ENCODE measurements at places on chromosomes 6 and 20.

GRCh38 chr6:11393713-11394627 is 143.6 kb upstream of the TMEM170B start:
- DNase-seq: no peak

DNA sequence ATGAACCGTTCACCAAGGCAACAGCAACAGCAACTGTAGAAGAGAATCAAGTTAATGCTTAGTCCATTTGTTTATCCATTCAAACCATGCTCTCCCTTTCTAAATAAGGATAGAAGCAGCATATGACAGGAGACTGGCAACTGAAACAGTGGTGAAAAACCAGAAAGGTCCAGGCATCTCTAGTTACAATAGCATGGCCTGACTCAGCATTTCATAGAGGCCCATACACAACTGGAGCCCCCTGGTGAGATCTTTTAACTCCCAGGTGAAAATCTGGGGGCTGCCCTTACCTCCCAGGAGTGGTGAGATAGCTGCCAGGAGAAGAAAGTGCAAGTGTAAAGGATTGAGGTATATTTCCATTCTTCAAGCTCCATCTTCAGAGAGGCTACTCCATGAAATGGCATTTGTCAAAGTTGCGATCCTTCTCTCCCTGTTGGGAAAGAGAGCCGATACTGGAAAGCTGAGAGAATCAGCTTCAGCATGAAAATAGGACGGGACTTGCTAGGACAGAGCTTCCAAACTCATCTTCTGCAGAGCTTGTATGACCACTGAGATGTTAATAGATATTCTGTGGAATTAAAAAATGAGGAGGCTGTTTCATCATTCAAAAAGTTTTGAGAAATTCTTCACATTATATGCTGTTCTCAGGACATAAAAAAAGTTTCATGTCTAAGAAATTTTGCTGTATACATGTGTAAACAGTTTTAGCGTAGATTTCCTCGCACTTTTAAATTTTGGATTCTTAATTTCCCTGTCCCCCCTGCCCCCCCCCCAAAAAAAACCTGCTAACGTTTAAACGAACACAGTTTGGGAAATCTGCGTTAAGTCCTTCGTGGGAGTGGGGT is 10.9 kb upstream of the SLC2A12 start:
- DNase-seq: no peak

DNA sequence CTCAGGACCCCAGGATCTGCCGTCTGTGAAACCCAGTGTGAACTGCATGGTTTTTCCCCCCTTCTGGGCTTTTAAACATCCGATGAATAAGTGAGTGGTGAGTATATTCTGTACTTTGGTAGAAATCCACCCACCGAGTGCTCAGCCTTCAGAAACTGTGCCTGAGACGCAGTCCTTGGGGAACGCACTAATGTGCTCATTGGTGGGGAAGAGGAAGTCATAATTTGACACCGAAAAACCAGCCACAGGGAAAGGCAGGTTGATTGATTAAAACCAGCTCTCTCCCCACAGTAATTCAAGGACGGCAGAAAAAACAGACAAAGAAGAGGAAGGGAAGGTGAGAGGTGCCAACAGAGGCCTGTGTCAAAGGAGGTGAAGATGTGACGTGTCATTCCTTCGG is 21.7 kb downstream of the EDN3 start:
- DNase-seq: no peak

DNA sequence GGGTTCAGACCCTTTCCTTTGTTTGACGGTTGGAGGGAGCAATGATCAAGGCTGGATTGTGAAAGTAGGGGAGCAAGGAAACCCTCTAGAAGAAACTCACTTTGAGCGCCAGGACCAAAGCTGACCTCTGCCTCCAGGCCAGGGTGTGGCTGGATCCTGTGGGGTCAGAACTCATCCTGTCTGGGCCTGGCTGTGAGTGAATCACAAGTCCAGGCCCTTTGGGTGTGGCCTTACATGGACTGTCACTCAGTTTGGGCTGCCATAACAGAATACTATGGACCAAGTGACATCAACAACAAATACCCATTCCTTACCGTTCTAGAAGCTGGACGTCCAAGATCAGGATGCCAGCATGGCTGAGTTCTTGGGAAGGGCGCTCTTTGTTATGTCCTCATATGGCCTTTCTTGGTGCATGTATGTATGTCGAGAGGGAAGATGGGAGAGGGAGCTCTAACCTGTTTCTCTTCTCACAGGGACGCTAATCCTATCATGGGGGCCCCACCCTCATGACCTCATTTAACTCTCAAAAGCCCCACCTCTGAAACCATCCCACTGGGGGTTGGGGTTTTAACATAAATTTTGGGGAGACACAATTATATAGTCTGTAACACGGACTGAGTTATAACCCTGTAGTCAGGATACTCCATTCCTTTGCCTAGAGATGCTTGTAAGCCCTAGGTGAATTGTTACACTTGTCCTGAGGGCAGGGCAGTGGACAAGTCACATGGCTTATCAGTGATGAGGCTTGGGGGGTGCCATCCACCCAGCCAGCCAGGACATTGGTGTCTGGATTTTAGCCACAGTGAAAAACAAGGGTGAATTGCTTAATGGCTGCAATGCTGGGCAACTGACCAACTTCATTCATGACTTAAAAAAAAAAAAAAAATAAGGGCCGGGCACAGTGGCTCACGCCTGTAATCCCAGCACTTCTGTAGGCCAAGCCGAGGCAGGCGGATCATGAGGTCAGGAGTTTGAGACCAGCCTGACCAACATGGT is 80.0 kb downstream of the TRMT11 start:
- no peak for DNase-seq

DNA sequence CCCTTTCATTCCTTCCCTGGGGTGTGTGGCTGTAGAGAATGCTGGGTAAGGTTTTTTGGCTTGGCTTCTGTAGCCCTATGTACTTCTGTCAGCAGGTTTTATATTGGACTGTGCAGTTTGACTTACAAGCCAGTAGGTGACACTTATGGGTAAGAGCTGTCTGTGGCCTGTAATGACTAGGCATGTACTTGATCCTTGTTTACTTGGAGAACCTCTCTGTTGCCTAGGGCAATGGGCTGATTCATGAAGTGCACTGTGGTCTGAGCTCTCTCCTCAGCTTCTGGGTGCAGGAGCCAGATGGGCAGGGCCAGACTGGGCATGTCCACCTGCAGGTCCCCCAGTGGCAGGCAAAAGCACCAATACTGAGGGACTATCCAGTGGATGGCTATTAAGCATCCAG is 544.6 kb downstream of the ADGRB3 start:
- DNase-seq: no peak

Data from cortex of kidney (tissue), 1 donor.